Endodermal cell (in vitro differentiated cells): ENCODE measurements at places on chromosomes 12 and 14. TPM values are rescaled to one million over a fixed set of nuclear protein-coding genes. Genes with fewer than 3 reads are reported as not detected.

DDN gene
- total RNA-seq, result 0.09 and 0.33 TPM in 2 replicates

PAWR gene
- 128 and 130 TPM in 2 replicates for total RNA-seq

RNF212B gene
- 1.7 TPM in 1 of 3 replicates, not detected in the others for total RNA-seq

DNA sequence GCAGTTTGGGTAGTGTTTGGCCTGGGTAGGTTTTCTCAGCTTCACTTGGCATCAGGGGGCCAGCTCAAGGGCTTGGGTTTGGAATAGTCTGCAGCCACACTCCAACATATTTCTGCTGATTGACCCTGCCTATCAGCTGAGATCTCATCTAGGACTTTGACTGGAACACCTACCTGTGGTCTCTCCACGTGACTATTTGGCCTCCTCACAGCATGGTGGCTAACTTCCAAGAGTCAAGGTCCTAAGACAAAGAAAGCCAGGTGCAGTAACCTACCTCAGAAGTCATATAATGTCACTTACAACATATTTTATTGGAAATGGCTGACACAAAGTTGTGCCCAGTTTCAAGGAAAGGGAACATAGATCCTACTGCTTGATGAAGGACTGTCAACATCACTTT is 481.0 kb downstream of the EGLN3 start:
- no peak for DNase-seq

- DNase-seq, result no peak
Observed at GRCh38 chr12:105955976-105956375, 182.8 kb downstream of the NUAK1 start.

GRCh38 chr12:130075497-130076076 is 86.7 kb upstream of the FZD10 start:
- peak; percentile 87 for DNase-seq

DNA sequence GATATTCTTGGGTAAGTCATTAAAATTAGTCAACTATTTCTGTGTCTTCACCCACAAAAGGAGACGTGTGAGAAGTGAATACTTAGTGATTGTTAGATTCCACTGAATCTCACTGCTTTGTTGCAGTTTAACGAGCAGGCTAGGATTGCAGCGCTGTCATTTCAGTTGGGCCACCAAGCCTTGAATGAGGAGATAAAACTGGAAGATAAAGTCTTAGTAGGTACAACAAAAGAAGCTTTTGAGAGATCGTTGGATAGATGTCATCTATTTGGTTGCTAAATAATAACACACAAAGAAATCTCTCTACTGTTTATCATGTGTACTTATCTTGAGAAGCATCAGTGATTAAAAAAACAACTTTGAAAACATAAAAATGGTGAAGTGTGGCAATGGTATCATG is 132.3 kb downstream of the RGS6 start:
- DNase-seq, result no peak

GRCh38 chr12:108826101-108826806 is 31.1 kb downstream of the SSH1 start:
- no peak for DNase-seq

GRCh38 chr12:130658145-130658911 is 57.8 kb downstream of the RIMBP2 start:
- no peak for DNase-seq

DNA sequence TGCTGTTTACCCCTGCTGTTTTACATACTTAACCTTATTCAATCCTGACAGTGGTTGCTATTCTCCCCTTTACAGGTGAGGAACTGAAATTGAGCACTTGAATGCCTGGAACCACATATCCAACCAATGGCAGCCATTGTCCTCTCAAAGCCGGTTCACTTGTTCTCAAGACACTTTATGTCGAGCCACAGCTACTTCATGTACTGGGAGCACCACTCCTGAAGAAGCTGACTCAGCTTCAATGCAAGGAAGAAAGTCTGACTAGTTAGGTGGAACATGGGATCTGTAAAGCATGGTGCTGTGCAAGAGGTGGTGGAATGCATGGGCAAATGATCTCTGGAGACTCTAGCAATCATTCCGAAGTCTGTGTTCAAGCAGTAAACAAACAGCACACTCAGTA is 113.9 kb upstream of the CPM start:
- peak; percentile 60 for DNase-seq

GRCh38 chr14:69956970-69957369 is 77.8 kb downstream of the SMOC1 start:
- no peak for DNase-seq

- DNase-seq, result no peak
Observed at GRCh38 chr12:31868965-31869364, 90.2 kb upstream of the RESF1 start.

DNA sequence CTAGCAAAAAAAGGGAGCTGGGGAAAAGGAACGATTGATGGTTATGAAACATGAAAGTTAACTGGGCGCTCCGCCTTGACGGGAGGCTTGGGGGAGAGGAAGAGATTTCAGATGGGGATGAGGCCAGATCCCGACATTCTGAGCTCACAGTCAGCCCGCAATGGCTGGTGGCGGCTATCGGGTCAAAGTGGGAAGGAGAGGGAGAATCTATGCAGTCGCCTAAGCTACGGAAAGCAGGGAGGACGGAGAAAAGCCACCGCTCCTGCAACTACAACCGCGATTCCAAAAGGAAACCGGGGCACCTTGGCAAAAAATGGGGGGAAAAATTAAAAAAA is 502 bp downstream of the MPHOSPH9 start:
- DNase-seq, result no peak
